ENCODE measurements at places on chromosomes 7 and 10.

DNA sequence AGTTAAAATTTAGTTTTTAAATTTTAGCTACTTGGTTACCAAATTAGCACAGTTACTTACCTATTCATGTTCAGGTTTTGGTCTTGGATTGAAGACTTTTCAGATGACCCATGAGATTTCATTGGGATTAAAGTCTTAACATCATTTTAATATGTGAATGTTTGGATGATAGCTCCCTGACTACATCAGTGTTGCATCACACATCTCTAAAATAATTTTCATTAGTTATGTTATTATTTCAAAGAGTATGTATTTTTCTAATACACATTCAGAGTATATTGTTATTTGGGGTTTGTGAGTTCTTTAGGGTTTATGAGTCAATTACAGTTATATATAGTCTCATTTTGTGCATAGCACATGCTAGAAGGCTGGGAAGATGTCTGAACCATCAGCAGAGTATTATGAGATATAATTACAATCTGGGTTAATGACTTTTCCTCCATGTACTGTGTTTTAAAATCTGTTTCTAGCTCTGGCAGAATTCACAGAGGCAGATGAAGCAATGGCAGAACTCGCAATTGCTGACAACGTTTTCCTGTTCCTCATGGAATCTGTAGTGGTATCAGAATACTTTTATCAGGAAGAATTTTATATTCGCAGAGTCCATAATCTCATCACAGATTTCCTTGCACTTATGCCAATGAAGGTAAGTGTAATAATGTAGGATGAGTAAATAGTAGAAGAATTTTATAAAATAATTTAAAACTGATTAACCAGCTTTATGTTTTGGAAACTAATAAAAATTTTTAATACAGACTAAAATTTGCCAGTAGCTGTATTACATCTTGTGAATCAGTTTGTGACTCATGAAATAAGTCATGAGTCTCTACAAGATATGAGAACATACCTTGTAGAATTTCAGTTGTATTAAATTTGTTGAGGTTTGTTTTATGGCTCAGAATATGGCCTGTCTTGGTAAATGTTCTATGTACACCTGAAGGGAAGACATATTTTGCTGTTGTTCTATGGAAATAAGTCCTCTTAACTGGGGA lies 26.9 kb downstream of the NUP205 start:
- no peak for DNase-seq

DNA sequence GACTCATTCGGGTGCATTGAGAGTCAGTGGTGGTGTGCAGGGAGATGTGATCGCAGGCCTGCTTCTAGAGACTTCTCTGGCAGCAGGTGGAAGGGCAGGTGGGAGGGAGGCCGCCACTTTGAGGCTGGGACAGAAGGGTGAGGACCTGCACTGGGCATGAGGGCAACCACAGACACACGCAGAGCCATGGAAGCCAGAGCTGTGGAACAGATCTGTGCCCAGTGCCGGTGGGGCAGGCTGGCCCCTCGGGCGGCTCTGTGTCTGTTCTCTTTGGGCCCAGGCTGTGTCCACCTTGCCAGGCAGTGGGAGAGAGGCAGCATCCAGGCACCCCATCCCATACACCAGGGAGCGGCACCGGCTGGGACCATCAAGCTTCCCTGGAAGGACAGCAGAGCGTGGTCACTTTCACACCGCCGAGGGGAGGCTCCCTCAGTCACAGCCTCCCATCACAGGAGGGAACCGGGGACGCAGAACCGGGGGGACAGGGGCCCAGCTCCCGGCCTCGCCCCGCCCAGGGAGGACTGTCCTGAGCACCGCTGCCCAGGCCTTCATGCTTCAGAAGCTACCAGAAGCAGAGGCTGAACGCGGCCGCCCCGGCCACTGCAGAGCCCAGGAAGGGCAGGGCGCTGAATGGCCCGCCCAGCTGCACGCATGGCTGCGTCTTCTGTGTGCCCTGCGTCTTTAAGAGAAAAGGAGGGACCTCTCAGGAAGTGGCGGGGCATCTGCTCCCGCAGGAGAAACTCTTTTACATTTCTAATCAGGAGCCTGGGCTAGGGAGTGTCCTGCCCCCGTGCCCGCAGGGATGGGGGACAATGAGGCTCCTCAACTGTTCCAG lies 32.1 kb downstream of the EN2 start:
- no peak for DNase-seq

DNA sequence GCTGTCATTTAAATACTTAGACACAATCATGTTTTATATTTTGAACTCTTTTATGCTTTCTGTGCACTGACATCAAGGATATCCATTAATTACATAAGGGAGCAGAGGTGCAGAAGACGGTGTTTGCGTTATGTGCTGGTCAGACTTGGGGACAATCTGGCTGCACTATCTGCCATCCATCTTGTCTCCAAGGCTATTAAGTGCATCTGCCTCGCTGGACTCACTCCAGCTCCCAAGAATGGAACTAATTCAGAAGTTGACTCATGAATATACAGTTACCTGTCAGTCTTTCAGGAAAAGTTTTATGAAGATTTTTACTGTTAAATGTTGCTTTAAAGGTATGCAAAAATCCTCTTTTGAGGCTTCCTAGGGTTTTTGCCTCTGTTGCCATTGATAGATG lies 391.0 kb downstream of the SUGCT start:
- no peak for DNase-seq

GRCh38 chr7:50270531-50271018 lies 33.9 kb upstream of the IKZF1 start:
- no peak for DNase-seq

DNA sequence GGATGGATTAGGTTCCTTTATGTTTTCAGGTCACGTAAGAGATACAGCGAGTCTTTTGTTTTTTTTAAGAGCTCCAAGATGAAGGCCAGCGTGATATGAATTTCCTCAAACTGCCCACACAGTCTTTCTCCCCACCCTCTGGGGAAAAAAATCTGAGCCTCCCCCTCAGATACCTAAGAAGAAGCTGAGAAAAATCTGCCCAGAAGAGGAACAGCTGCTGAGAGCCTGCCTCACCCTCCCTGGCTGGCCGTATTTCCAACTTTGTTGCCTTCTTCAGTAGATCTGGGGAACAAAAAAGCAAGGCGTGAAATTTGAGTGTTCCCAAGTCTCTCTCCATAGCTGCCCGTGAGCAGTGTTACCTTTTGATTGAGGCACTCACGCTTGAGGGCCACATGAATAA lies 208.1 kb downstream of the KIAA1217 start:
- no peak for DNase-seq

- DNase-seq, result no peak
Measured at GRCh38 chr10:119348516-119349240, 141.3 kb downstream of the GRK5 start.

GRCh38 chr10:29067628-29068027 lies 221.2 kb upstream of the LYZL1 start:
- DNase-seq, result no peak

DNA sequence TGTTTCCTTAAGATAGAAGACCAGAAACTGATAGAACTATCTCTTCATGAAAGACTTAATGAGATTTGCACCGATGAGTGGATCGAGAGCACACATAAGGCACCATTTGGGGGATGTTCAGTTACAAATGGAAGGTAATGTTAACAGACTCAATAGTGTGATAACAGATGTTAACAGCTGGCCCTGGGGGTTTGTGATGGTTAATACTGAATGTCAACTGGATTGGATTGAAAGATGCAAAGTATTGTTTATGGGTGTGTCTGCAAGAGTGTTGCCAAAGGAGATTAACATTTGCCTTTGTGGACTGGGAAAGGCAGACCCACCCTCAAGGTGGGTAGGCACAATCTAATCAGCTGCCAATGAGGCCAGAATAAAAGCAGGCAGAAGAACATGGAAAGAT lies 130.5 kb upstream of the DGKB start:
- DNase-seq, result no peak

DNA sequence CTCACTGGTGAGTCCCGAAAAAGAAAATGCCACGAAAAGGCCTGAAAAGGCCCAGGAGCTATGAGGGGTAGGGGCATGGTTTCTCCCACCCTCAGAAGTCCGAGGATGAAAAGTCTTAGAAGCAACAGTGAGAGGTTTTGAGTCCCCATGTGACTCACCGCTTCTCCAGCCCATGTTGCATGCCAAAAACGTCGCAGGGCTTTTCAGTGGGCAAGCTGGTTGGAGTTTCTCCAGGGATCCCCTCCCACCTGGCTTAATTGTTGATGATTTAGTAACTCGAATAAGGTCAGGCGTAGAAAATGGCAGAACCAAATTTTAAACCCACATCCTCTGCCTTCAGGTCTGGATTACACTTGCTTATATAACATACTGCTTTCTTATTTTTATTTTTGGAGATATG lies 96.3 kb upstream of the ARMC3 start:
- DNase-seq, result no peak

GRCh38 chr7:129202058-129202777 lies 13.8 kb downstream of the SMO start:
- no peak for DNase-seq

GRCh38 chr7:158613481-158613880 lies 25.9 kb upstream of the PTPRN2 start:
- DNase-seq, result no peak

DNA sequence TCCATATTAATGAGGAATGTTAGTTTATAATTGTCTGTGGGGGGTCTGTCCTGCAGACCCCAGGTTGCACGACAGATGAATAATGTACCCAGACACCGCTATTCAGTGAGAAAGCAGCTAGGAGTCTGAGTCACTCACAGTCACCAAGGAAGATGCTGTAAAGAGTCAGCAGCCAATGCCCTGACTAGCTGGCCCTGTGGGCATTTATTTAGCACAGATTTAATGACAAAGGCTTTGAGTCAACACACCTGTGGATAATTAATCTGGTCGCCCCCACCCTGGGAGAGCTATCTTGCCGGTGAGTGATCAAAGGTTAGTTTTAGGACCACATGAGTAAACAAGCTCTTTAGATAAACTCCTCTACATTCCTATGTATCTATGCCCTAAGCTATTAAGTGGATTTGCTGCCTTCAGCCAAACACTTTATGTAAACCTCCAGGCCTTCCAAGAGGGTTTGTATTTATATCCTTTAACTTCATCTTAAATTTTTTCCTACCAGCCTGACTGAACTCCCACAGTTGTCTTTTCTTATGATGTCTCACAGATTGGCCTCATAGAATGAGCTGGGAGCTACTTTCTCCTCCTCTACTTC lies 180.0 kb upstream of the ADCY1 start:
- no peak for DNase-seq

DNA sequence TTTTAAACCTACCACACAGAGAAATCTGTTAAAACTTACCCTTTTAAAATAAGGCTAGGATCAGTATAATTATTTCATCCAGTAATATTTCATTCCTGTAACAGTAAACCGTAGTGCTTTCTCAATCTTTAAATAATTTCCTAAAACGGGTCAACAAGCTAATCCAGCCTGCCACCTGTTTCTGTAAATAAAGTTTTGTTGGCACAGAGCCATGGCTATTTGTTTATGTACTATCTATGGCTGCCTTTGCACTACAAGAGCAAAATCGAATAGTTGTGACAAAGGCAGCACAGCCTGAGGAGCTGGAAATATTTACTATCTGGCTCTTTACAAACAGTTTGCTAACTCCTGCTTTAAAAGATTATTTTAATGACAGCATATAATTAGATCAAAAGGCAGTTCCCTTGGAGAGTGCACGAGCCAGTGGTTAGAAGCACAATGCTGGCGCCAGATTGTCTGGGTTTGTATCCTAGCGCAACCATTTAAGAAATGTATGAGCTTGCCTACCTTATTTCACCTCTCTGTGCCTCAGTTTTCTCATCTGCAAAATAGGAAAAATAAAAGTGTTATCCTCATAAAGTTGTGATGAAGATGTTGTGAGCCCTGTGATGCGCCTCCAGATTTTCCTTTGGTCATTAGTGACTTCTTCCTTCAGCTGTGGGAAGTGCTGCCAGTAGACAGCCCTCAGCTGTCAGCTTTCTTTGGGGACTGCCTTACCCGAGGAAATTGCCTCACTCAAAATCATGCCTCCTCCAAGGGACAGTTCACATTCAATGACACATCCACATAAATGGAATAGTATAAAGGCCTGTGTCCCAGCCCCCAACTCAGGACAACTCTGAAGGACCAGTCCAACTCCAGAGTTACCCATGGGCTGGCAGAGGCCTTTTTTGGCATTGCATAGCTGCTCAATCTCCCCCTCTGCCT lies 11.8 kb upstream of the MIOS start:
- no peak for DNase-seq

Measured in amniotic stem cell (primary cell).